ENCODE measurements at places on chromosomes 2 and 18.
A peak's percentile ranks its signal among the peaks of the same experiment; 100 is the strongest.

GRCh38 chr2:172597176-172597842 lies 41.4 kb downstream of the PDK1 start:
- DNase-seq: no peak

DNA sequence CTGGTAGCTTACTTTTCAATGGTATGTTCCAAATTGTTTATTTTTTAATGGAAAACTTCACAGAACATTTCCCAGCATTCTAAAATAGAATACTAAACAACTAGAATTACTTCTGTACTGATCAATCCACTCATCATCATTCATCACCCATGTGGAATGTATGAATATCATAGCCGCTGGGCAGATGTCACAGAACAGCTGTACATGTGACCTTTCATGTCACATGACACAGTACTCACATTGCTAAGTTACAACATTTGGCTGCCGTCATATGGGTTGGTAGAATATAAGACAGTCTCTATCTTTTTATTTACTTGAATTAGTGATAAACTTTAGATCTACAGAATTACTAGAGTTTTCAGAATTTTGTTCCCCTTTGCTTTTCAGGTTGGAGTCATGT lies 387.6 kb downstream of the ZEB2 start:
- DNase-seq: peak; percentile 33

DNA sequence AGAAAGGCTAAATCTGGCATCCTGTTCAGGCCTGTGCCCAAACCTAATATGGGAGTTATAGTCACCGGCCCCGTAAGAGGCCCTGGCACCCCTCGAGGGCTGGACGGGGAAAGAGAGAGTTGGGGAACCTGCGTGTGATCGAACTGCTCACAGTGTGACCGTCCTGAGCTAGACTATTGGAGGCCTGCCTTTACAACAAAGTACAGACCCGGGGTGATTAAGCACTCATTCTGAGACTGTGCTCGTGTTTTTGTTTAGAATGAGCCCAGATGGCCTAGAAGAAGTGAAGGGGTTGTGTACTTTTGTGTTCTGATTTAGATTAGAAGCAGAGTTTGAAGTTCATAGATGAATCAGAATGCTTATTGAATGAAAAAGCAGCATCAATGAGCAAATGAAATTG lies 115.3 kb downstream of the ACOXL start:
- DNase-seq: no peak

DNA sequence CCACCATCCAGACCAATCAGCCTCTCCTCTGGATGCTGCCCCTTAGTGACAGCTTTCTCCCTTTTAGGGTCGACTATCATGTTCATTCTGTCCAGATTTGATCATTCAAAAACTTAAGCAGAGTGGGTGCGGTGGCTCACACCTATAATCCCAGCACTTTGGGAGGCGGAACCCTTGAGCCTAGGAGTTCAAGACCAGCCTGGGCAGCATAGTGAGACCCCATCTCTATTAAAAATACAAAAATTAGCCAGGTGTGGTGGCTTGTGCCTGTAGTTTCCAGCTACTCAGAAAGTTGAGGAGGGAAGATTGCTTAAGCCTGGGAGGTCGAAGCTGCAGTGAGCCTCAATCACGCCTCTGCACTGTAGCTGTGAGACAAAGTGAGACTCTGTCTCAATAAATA lies 68.3 kb upstream of the ZCCHC2 start:
- no peak for DNase-seq

GRCh38 chr2:95372216-95372829 lies 30.2 kb upstream of the FAHD2A start:
- no peak for DNase-seq

- no peak for DNase-seq
Observed at GRCh38 chr2:65602603-65603235, 170.3 kb upstream of the SPRED2 start.

DNA sequence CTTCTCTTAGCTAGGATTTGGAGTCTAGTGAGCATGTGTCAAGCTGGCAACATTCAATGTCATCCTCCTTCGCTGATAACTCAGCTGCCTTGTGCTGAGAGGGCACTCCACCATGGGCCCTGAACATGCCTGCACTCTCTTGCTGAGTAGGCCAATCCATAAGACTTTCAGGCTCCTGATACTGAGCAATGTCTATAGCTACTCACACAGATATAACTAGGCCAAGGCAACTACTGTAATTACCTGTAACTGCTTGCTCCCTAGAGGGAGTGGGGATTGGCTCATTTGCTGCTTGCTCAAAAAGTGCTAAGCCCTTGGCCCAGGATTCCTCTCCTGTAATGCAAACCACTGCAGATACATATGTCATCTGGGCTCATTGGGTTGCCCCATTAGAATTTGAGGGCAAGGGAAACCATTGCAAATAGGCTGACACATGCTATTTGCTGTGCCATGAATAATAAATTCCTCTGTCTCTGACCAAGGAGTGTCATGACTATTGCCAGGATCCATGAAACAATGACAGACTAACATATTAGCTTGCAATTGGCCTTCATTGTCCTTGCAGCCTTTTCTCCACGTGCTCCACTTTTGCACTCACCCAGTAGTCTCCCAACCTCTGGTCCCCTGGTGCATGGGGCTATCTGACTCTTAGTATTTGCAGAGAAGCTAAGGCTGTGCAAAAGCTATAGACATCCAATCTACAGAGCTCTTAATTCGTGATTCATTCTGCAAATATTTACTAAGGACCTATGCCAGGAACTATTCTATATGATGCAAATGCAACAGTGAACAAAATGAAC lies 36.9 kb upstream of the BMPR2 start:
- peak; percentile 87 for DNase-seq

GRCh38 chr2:69796174-69796573 lies 33.3 kb upstream of the GMCL1 start:
- DNase-seq: no peak

DNA sequence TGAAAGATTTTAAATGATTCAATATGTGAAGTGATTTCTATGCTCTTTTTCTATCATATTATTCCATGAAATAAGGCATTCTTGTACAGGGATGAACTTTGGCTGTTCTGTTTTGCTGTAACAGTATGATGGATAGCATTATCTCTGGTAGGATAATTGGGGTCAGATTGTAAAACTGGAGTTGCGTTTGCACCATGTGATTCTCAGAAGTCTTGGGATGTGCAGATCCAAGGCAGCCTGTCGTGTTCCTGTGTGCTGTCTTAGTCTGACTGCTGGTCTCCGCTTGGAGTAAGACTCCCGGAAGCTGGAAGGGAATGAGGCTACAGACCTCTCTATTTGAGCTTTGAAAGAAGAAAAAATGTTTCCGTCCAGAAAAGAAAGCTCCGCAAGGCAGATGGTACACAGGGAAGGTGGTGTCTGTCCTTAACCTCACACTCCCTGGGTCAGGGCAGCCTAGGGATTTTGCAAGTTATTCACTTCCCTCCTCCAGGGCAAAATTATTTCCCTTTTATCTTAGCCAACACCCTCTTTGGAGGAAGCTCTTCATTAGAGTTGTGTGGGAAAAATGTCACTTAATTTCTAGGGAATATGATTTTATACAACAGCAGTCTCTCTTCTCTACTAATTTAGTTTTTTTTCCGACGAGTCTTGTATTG lies 250.6 kb downstream of the PTPRM start:
- peak; percentile 37 for DNase-seq

DNA sequence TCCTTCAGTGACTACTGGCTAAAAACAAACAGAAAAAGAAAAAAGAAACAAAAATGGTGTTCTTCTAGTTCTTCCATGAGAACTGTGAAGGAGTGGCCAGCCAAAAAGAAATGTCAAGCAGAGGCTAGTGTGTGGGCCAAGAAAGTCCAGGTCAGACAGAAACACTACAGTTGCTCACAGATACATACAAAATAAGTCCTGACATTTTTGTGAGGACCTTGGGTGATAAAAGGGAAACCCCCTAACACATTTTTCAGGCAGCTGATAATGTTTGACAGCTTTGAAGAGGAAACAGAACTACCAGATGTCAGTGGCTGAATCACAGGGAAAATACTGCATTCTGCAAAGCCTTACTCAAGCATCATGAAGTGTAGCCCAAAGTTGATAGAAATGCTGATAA lies 28.1 kb downstream of the ARHGAP25 start:
- DNase-seq: peak; percentile 14

GRCh38 chr18:23918395-23919032 lies 96.0 kb upstream of the TTC39C start:
- DNase-seq: peak; percentile 69

DNA sequence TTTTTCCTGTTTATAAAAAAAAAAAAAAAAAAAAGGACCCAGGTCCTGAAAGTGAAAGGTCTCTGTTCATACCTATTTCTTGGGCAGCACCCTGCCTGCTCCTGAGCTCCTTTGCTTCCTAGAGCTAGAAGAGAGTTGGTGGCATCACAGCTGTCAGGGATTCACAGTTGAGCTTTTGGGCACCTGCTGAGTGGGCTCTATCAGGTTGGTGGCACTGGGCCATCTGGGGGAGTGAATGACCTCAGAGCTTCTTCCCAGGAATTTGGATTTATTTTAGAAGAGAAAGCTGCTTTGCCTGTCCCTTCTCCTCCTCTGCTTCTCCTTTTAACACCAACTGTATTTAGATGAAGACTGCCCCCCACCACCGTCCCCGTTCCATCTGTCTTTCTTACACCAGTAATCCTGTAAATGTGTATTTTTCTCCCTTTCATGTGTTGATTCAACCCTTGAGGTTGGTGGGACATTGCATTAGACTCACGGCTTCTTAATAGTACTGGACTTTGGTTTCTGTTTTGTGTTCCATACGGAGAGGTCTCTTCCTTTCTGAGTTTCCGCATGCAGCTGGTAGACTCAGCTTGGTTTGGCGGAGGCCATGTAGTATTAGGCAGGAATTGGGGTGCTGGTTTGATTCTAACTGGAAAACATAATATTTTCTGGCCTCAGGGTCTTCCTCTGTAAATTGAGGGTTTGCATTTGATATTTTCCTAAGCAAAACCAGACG lies 7.6 kb upstream of the MGAT5 start:
- no peak for DNase-seq

GRCh38 chr2:97617911-97618310 lies 28.0 kb upstream of the COX5B start:
- DNase-seq: no peak

DNA sequence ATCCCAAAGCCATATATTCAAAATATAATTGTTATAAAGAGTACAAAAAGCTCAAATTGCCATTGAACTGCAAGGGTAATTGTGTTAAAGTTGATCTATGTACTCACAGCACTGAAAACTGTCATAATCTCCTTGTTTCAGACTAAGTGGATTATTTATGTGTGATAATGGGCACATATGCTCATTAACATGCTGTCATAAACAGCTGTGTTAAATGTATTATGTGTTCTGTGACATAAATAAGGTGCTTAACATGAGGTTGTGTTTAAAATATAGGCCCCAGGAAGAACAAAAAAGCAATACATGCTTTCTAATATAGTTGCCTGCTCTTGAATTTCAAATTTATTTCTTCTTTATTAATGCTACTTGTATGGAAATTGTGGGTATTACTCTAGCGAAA lies 409.5 kb downstream of the DCC start:
- DNase-seq: no peak

DNA sequence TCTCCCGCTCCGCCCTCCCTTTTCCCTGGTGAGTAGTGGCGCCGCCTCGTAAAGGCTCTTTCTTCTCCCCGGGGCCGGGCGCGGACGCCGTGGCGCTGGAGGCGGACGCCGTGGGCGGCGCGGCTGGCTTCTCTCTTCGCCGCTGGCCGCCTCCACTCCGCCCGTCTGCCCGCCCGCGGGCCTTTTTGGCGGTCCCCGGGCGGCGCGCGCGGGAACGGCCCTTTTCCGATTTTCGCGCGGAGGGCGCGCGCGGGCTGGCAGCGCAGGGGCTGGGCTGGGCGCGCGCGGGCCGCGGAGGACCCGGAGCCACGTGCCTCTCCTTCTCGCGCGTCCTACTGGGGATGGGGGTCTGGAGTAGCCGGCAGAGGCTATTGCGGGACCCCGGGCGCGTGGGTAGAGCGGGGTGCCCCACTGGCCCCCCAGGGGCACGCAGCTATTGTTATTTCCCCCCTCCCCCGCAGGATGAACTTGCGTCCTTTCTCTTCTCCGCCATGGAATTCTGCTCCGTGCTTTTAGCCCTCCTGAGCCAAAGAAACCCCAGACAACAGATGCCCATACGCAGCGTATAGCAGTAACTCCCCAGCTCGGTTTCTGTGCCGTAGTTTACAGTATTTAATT lies 472 bp downstream of the SLC20A1 start:
- DNase-seq: no peak

GRCh38 chr18:47968006-47968676 lies 37.7 kb upstream of the SMAD2 start:
- peak; percentile 92 for DNase-seq

DNA sequence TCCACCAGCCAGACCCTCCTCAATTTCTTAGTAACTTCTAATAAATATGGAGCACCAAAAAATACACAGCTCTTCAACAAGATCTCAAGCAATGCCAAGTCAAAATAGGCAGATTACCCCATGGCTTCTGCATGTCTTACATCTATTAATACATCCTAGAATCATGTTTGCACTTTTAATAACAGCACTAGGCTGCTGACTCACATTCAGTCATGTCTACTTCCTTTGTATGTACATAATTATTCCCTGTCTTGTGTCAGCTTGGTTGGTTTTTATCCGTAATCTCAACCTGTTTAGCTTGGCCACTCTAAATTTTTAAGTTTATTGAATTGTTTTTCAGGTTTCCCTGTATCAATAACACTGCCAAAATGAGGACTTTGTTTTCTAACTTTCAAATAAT lies 420.1 kb upstream of the ACVR2A start:
- no peak for DNase-seq

DNA sequence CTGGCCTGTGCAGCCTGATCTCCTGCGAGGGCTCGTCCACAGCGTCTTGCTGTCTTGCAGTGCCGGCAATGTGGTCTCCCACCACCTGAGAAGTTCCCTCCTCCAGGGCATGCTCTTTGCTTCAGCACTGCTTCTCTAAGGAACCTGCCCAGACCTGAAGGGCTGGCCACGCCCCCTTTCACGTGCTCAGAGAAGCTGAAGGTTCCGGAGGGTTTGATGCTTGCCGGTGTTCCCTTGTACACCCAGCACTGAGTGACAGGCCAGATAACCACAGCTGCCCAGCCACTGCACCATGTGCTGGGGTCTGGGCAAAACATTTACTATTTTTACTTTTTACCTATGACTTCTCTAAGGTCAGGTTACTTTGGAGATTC lies 1.7 kb upstream of the POLR2D start:
- DNase-seq: no peak

DNA sequence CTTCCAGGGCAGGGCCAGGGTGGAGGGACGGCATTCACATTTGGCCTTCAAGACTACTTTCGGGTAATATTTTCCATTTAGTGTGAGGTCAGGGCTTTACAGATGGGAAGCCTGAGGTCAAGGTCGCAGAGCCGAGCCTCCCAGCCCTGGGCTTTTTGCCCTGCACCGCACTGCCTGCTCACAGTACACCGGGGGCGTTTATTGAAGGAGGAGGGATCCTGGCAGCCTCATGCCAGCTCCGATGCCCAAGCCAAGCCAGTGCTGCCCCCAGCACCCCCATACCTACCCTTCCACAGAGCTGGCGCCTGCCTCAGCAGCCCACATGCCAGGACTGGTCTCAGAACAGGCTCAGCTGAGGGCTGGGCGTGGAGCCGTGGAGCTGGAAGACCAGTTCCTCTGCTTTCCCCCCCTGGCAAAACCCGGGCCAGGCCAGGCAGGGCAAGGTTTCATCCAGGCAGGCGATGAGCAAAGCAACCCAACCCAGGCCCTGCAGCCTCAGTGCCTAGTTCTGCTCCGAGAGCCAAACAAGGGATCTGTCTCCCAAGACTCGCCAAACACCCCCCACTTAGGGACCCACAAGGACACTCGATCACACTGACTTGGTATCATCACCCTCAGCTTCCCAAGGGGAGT lies 11.9 kb downstream of the SDC1 start:
- no peak for DNase-seq

- no peak for DNase-seq
Observed at GRCh38 chr2:117738991-117739839, 75.3 kb upstream of the DDX18 start.

GRCh38 chr2:186992597-186992996 lies 143.6 kb upstream of the ZSWIM2 start:
- DNase-seq: no peak
